Psoas muscle (tissue), 8 donors: ENCODE measurements at places on chromosomes 13 and 19.

DNA sequence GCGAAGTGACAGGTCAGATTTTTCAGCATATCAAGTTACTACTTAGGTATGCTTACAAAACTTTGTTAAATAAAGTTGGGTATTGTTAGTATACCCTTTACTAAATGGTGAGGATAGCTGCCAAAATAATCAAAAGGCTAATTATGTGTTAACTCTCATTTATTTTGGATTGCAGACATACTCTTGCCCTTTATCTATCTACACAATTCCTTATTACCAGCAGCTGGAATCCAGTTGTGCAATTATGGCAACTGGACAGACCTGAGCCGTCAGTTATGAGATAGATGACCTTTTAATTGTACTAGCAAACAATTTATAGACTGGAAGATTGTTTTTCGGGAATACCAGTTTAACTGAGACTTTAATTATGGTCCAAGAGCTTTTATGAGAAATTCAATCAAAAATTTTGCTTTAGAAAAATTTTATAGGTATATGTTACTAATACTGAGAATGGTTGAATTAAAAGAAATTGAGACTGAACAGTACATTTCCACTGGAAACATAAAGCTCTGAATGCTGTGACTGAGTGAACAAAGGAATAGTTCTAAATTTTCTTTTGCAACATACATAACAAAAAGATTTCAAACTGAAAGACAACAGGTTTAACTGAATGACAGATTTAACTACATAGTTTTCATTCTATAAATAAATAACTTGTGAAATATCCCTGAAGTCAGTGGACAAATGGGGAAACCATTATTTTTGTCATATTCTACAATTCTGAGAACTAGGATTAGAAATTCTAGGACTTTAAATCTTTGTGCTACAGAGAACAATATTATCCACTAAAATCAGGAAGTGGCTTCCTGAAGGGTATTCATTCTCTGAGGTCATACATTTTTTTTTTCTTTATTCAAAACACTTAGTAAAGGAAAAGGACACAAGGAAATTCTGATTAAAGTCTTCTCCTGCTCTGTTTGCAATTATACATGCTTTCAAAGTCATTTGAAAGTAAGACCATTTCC, 97.4 kb downstream of the ZC3H13 start:
- DNase-seq, result no peak

DNA sequence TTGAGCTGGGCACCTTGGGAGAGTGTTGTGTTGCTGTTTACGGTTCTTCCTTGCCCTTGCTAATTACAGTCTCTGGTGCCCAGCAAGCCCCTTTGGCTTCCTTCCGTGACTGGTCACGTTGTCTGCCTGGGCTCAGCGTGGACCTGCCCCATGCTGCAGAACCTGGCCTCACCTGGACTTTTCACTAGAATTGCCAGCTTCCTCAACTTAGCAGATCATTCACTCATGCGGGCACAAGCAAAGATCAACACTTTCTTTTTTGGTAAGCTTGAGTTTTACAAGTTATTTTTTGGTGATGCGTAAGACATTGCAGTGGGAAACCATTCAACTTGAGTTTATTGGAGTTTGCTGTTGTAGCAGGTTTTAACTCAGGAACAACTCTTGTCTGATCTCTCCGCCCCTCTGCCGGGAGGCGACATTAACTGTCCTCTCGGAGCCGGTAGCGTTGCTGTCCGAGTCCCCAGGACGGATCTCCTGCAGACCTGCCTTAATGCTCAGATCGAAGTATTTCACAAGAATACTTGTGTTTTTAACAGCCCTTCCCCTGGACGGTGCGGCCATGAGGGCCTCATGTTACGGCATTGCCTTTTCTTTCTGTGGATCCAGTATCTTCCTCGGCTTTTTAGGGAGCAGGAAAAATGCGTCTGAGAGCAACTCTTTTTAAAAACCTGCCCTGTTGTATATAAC, 15.7 kb upstream of the TEX29 start:
- no peak for DNase-seq

DNA sequence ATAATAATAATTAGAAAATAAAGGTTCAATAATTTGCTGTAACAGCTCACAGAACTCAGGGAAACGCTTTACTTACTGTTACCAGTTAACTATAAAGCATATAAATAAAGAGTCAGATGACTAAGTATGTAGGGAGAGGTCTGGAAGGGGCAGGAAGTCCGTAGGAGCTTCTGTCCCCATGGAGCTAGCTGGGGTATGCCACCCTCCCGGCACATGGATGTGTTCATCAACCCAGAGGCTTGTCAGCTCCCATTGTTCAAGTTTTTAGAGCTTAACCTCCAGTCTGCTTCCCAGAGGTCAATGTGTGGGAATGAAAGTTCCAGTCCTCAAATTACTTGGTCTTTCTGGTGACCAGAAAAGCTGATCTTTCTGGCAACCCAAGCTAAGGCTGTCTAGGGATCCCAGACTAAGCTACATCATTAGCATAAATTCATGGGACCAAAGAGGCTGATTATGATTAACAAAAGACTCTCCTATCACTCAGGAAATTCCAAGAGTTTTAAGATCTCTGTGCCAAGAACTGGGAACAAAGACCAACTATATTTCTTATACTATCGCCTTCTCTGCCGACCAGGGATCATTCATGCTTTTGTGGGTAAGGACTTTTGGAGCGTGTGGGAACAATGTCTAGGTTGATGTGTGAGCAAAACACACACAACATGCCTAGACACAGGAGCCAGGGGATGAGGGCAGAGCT, 31.7 kb upstream of the ZNF507 start:
- no peak for DNase-seq

DNA sequence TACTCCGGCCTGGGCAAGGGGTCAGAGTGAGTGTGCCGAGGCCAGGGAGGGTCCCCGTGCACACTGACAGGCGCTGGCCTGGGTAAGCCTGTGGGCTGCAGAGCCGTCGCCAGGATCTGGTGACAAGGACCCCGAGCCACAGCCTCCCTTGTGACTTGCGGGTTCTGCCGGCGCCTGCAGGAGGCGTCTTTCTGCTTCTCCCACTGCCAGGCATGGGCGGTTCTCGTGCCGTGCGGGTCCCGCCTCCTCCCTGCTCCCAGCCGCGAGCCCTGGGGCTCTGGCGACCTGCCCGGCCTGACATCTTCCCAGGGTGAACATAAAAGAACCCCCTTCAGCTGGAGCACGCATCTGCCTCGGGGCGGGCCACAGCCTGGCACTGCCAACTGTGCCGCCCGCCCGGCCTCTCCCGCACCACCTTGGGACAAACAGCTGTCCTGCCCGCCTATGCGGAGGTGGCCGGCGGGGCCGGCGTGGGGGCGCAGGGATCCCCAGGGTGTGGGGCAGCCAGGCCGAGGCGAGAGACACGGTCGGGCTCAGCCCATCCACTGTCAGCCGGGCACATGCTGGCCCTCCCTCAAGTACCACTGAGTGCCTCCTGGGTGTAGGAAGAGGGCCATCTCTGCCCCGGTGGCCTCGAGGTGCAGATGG, 1.5 kb upstream of the HCN2 start:
- peak; percentile 61 for DNase-seq

DNA sequence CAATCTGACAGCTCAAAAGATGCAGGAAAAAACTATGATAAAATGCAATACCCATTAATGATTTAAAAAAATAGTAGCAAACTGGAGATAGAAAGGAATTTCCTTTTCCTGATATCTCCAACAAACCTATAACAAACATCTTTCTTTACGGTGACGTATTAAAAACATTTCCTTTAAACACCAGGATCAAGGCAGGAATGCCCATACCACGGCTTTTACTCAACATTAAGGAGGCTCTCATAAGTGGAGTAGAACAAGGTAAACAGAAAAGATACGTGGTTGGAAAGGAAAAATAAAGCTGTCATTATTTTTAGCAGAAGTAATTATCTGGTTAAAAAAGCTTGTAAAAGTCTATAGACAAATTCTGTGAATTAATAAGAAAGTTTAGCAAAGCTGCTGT, 61.1 kb downstream of the MIPEP start:
- DNase-seq, result no peak

GRCh38 chr19:13171146-13171545, 20.9 kb downstream of the IER2 start:
- no peak for DNase-seq

- no peak for DNase-seq
These were observed 29.6 kb downstream of the IRS2 start for GRCh38 chr13:109756778-109757177.

- DNase-seq, result no peak
These were observed 5.3 kb downstream of the MISP start for GRCh38 chr19:756236-756635.

DNA sequence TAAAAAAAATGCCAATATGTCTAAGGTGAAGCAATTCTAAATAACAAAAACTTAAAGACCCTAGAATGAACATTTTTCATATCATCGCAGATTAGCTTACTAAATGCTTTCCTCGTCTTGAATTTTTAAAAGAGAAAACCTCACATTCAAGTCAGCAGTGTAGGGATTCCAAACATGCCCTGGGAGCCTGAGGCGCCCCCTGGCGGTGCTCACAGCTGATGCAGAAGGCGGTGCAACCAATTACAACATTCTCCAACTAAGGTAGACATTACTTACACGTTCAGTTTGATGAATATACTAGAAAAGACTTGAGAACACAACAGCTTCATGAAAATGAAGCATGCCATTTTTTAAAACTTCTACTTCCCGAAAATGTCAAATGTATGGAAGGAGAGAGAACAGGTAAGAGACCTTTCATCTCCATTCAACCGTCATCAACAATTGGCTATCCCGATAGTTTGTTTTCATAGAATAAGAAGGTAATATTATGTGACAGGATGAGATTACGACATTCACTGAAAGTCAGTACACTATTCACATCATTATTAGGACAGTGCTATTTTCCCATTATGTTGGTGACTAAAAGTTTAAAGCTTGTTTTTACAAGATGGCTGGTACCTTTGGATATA, 304.4 kb downstream of the DCLK1 start:
- DNase-seq, result no peak

DNA sequence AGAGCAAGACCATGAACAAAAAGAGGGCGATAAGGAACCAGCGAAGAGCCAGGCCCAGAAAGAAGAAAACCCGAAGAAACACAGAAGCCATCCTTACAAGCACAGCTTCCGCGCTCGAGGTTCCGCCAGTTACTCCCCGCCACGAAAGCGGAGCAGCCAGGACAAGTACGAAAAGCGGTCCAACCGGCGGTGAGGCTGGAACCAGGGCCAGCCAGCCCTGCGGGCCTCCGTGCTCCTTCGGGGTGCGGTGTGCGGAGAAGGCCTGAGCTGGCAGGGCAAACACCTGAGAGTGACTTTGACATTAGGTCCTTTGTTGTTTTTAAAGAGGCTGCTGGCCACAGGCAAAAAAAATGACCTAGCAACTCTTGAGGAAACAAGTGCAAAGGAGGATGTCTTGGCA, 44.1 kb downstream of the POLR1D start:
- DNase-seq, result no peak

DNA sequence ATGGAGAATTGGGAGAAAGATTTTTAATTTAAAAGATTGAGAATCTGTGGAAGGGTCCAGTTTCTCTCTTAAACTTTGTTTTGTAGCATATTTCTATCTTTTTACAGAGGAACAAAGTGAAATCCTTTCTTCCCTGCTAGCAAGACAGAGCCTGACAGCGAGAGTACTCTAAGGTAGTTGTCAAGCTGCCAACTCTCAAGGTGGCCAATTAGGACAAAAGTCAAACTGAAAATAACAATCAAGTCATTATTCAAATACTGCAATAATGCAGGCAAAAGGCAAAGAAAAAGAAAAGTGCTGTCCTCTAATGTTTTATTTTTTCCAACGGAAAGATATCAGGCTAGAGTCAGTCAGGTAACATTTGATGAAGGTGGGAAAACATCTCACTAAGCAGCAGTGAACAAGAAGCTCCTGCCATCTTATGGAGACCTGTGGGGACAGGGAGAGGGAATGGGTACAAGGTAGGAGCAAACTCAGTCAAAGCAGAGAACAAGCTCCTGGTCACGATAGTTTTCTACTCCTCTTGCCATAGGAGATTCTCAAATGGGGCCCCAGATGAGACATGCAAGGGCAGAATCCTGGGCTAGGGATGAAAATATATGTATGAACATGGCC, 801.9 kb upstream of the SLITRK1 start:
- no peak for DNase-seq

DNA sequence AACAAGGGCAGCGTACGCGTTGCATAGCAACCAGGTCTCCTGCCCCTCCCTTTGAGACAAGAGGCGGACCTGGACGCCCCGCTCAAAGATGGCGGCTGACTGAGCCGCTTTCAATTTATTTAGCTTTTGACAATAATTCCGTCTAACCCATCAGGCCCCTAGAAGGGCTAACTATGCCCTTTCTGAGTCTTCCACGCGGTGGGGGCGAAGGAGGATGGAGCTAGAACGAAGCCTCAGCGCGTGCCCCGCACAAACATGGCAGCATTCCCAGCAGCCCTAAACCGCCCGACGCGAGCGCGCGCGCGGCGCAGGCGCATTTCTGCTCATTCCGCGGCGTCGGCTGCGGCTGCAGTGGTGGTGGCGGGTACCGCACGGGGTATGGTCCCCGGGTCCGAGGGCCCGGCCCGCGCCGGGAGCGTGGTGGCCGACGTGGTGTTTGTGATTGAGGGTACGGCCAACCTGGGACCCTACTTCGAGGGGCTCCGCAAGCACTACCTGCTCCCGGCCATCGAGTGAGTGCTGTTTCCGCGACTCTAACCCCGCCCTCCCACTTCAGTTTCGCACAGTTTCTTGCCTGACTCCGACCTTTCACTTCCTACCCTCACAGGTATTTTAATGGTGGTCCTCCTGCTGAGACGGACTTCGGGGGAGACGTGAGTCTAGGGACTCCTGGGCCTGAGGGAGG, at the start of gene MED25:
Gene MED25, plus strand, starts transcription at position 326 of the 685 bp plus-strand sequence. Its CDS starts 53 bp downstream, at position 379.
- DNase-seq, result peak; percentile 94

DNA sequence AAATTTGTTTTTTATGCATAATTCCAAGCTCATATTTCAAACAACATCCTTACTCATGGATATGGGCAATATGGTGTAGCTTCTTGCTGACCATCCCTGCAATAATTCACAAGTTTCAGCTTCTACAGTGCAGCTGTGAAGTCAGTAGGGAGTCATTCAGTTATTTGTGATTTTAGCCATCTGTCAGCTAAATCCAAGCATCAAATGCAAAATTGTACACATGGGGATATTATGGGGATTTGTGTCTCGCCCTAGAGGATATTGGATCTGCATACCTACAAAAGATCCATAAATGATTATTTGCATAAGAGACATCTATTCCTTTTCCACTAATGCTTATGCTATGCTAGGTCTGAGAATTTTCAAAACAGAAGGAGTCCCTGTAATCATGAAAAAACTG, 217.9 kb upstream of the SLITRK5 start:
- DNase-seq, result no peak

DNA sequence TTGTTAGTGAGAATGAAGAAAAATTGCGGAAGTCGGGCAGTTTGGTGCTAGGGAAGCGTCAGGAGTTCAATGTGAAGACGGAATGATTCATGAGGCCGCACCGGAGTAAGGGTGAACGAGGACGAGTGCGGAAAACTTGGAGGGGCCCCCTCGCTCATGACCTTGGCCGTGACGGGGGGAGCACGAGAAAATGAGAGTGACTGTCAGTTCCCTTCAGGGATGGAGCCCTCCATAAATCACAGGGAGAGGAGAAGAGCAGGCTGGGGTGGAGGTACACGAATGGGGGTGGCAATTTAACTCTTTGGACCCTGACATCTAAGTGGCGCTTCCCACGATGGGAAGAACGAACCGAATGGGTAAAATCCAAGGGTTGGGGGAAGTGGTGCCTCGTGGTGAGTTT, 486.4 kb downstream of the TSHZ3 start:
- DNase-seq, result no peak
